Naive thymus-derived CD4-positive, alpha-beta T cell (primary cell): ENCODE measurements at places on chromosomes 7 and 10. TPM values are rescaled to one million over a fixed set of nuclear protein-coding genes. Genes with fewer than 3 reads are reported as not detected.
A peak's percentile ranks its signal among the peaks of the same experiment; 100 is the strongest.

Gene PRSS37
- not detected for total RNA-seq

GRCh38 chr7:125481323-125481722 is 551.7 kb upstream of the POT1 start:
- no peaks in the 10 kb centered on the region for H3K27me3 ChIP-seq
- H3K27ac ChIP-seq: no peak overlapping the region
- DNase-seq: no peak
- no peaks in the 10 kb centered on the region for H3K36me3 ChIP-seq

DNA sequence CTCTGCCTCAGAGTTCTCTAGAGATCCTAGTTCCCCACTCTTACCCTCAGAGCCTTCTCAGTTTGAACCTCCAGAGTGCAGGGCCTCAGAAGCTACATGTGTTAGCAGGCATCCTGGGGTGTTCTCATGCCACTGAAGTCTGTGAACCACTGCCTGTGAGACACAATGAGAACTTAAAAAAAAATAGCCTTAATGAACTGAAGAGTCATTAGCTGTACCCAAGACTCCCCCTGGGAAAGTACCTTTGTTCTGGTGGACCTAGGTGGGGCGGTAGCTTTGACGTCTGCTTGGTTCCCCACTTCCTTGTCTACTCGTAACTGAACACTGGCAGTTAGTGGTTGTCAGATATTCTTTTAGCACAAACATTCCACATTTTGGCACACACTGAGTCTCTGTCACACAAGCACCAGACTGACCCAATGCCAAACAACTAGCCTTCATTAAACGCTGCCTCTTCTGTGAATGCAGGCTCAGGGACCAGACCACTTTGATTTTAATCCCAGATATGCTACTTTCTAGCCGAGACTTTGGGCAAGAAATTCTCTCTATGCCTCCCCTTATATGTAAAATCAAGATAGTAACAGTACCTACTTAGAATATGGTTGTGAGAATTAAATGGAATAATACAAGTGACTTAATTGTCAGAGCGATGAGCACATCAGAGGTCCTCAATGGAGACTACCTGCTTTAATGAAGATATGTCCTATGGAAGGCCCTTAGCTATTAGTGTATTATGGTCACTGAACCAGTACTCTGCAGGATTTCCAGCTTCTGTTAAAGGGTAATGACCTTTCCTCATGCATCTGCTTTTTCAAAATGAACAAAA is 75.3 kb upstream of the CC2D2B start:
- H3K4me3 ChIP-seq: no peak overlapping the region
- peaks cover 17% of the 10 kb centered on the region for H3K4me1 ChIP-seq
- no peaks in the 10 kb centered on the region for H3K36me3 ChIP-seq
- no peak overlapping the region for H3K27ac ChIP-seq
- DNase-seq: no peak

Gene JAKMIP3
- 1.2 TPM for total RNA-seq

DNA sequence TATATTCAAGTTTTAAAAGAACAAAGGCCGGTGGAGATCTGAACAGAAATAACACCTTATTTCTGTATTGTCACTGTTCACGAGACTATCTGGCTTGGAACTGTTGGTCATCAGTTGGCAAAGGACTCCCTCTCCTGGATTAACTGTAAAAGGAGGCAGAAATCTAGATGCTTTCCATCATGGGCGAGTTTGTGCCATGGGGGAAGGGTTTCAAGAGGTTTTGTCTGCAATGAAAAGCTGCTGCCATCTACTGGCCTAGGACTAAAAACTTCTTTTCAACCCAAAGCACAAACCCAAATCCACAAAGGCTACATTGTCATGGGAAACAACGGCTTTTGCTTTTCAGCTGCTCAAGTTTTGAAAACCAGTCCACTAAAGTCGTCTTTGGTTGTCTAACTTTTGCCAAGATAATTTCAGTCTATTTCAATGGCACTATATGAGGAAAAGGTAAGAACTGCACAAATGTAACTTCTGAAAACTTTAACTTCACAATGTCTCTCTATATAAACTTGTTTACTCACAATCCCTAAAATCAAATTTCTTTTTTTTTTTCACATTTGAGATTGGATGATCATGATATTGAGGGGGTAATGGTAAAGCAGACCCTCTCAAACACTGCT is 196.8 kb downstream of the SKAP2 start:
- H3K4me3 ChIP-seq: no peak overlapping the region
- H3K36me3 ChIP-seq: no peaks in the 10 kb centered on the region
- peaks cover 4% of the 10 kb centered on the region for H3K4me1 ChIP-seq

DNA sequence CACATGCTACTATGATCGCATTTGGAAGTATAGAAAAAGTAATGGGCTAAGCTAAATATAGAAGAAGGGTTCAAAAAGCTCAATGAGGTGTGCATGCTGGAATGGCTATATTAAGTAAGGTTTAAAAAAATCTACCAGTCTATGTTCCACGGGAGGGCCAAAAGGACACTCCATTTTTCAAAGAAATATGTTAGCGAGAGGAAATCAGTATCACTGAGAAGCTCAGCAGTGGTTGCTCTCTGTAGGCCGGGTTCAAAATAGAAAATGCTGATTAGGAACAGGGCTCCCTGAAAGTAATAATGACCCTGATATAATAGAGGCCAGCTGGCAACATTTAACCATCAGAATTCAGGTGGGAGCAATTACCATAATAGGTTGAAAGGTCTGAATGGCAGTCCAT is 224.5 kb upstream of the SEMA3E start:
- no peaks in the 10 kb centered on the region for H3K36me3 ChIP-seq
- no peak overlapping the region for H3K4me3 ChIP-seq
- no peak overlapping the region for H3K27ac ChIP-seq
- H3K4me1 ChIP-seq: no peaks in the 10 kb centered on the region
- no peaks in the 10 kb centered on the region for H3K27me3 ChIP-seq

Gene FRMD4A
- 1.3 TPM for total RNA-seq

Gene CYTH3
- total RNA-seq: 3.7 TPM

DNA sequence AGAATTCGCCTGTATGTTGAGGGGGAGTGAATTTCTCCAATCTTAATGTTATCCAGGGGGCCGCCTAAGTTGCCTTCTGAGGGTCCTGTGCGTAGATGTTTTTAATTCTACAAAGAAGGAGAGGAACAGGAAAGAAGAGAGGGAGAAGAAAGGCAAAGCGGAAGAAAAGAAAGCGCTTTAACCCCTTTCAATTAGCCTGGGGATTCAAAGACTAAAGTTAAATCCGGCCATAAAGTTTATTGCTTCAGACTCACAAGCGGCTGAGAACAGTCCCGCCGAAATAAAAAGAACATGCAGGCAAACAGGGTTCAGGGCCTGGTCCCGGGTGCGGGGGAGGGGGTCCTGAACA is 4.5 kb downstream of the HOXA5 start:
- no peaks in the 10 kb centered on the region for H3K36me3 ChIP-seq
- H3K27ac ChIP-seq: no peak overlapping the region

Gene ANKRD1
- total RNA-seq: not detected

DNA sequence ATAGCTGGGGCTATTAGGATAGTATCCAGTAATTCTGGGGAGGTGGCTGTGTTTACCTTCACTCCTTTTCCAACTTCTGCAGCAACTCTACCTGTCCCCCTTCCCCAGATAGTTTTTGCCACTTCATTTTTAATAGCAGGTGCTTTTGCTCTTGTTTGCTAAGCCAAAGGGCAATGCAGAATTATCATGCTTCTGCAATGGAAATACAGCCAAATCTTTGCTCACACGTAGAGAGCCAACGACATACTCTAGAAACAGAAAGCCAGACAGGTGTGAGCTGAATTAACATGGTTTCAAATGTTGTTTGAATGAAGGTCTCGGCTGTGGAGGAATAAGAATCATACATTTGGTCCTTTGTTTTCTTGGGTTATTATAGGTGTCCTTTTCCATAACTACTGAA is 14.4 kb downstream of the PLEKHS1 start:
- H3K4me1 ChIP-seq: no peaks in the 10 kb centered on the region
- no peaks in the 10 kb centered on the region for H3K36me3 ChIP-seq
- H3K27ac ChIP-seq: no peak overlapping the region

DNA sequence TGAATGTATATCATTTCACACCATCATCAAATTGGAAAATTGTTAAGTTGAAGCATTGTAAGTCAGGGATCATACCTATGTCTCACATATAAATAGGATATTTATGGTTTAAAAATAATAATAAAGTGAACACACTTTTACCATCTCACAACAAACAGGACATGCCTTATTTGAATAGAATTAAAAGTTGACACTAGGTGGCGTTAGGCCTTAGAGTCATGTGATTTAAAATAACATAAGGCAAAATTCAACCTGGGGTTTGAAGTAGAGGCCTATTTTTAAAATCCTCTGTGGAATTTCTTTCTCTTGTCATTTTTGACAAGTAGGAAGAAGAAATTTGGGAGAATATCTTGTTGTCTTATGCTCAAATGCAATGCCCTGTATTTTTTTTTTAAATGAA is 184.7 kb upstream of the PCDH15 start:
- no peaks in the 10 kb centered on the region for H3K4me1 ChIP-seq
- no peaks in the 10 kb centered on the region for H3K27me3 ChIP-seq
- no peaks in the 10 kb centered on the region for H3K36me3 ChIP-seq
- H3K4me3 ChIP-seq: no peak overlapping the region
- no peak for DNase-seq

DNA sequence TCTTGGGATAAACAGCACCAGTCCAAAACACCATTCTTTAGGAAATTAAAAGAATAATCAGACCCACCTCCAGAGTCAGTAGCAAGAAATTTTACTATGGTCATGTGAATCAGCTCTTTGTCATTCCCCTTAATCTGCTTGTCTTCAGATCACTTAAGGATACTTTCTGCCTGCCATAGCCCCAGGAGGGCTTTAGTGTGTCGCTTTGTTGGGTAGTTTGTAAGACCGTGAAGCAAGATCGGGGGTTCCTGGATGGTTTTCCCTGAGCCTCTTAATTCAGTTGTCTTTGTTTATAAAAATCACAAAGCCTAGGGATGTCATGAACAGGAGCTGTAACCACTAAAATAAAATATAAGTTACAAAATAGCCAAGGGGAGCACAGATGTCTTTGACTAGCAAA is 223.6 kb downstream of the RELN start:
- no peak overlapping the region for H3K27ac ChIP-seq
- no peaks in the 10 kb centered on the region for H3K4me1 ChIP-seq
- H3K4me3 ChIP-seq: no peak overlapping the region
- no peaks in the 10 kb centered on the region for H3K36me3 ChIP-seq

- H3K27ac ChIP-seq: no peak overlapping the region
- no peaks in the 10 kb centered on the region for H3K4me1 ChIP-seq
- no peaks in the 10 kb centered on the region for H3K27me3 ChIP-seq
- no peak for DNase-seq
- H3K4me3 ChIP-seq: no peak overlapping the region
These were observed 553.8 kb downstream of the TFEC start for GRCh38 chr7:115476671-115477181.

GRCh38 chr10:75209921-75210281 is 695 bp upstream of the VDAC2 start:
- peaks cover 4% of the 10 kb centered on the region for H3K36me3 ChIP-seq
- peaks cover 21% of the 10 kb centered on the region for H3K4me1 ChIP-seq
- peak overlapping the region; percentile 96 for H3K27ac ChIP-seq
- peak overlapping the region; percentile 81 for H3K4me3 ChIP-seq
- no peaks in the 10 kb centered on the region for H3K27me3 ChIP-seq

DNA sequence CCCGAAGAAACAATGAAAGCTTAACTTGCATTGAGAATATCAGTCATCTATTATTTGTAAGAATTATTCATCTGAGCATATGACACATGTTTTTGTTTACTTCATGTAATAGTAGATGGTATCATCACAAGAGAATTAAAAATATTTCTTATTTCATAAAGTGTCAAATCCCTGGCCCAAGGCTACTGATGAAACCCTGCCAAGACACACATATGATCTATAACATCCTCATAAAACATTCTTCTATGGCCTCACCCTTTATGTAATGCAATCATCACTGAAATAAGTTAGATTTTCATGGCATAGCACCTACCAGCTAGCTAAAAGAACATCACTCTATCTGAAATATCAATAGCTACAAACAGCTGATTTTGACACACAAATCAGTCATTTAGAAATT is 385.6 kb upstream of the PHF14 start:
- no peaks in the 10 kb centered on the region for H3K27me3 ChIP-seq
- H3K36me3 ChIP-seq: no peaks in the 10 kb centered on the region
- no peaks in the 10 kb centered on the region for H3K4me1 ChIP-seq
- no peak overlapping the region for H3K27ac ChIP-seq

DNA sequence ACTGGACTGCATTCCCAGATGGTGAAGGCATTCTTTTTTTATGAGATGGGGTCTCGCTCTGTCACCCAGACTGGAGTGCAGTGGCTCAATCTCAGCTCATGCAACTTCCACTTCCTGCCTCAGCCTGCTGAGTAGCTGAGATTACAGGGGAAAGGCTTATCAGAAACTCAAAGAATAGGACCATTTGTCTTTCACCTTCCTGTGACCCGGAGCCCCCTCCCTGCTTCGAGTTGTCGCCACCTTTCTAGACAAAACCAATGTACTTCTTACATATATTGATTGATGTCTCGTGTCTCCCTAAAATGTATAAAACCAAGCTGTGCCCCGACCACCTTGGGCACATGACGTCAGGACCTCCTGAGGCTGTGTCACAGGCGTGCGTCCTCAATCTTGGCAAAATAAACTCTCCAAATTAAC is 1.8 kb upstream of the METTL27 start:
- no peak overlapping the region for H3K4me3 ChIP-seq
- H3K27ac ChIP-seq: no peak overlapping the region

GRCh38 chr7:34175837-34176236 is 270.5 kb downstream of the BMPER start:
- H3K4me3 ChIP-seq: no peak overlapping the region
- H3K27me3 ChIP-seq: no peaks in the 10 kb centered on the region
- H3K36me3 ChIP-seq: no peaks in the 10 kb centered on the region
- DNase-seq: no peak
- H3K27ac ChIP-seq: no peak overlapping the region

- DNase-seq: no peak
- H3K36me3 ChIP-seq: no peaks in the 10 kb centered on the region
- H3K27ac ChIP-seq: no peak overlapping the region
These were observed 119.3 kb upstream of the SEC61G start for GRCh38 chr7:54878339-54878738.

- no peaks in the 10 kb centered on the region for H3K27me3 ChIP-seq
- no peak overlapping the region for H3K27ac ChIP-seq
- peaks cover under 1% of the 10 kb centered on the region for H3K4me1 ChIP-seq
- DNase-seq: no peak
These were observed 13.7 kb downstream of the CPED1 start for GRCh38 chr7:121002048-121002756.

Gene EMX2
- total RNA-seq: not detected
